Pons (tissue), 1 donor: ENCODE measurements at places on chromosomes 2 and 18.

GRCh38 chr2:45925636-45926366, 274.3 kb downstream of the PRKCE start:
- no peak for DNase-seq

GRCh38 chr2:28990445-28990844, 9.3 kb downstream of the TOGARAM2 start:
- DNase-seq = no peak

- no peak for DNase-seq
Measured at GRCh38 chr2:159735648-159736047, 23.3 kb downstream of the MARCHF7 start.

GRCh38 chr2:64599469-64599868, 54.2 kb downstream of the SERTAD2 start:
- no peak for DNase-seq

DNA sequence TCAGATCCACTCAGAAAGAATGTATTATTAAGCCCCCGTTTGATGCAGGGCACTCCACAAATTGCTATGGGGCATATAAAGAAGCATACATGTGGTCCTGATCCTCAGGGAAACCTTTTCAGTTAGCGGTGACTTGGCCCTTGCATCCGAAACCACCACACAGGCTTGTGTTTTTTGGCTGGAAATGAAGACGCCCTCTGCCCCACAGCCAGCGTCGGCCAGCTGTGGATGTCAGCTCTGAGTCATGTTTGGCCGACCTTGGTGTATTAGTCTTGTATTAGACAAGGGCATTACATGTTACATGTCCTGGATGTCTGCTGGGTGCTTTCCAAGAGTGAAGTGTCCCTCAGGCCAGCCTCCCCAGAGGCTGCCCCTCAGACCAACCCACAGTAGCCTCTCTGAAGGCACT, 107.6 kb upstream of the MAP3K20 start:
- DNase-seq = no peak

- DNase-seq = no peak
Measured at GRCh38 chr2:191167766-191168165, 17.0 kb upstream of the STAT4 start.

- DNase-seq = no peak
Measured at GRCh38 chr2:127362971-127363370, 24.8 kb downstream of the MAP3K2 start.

DNA sequence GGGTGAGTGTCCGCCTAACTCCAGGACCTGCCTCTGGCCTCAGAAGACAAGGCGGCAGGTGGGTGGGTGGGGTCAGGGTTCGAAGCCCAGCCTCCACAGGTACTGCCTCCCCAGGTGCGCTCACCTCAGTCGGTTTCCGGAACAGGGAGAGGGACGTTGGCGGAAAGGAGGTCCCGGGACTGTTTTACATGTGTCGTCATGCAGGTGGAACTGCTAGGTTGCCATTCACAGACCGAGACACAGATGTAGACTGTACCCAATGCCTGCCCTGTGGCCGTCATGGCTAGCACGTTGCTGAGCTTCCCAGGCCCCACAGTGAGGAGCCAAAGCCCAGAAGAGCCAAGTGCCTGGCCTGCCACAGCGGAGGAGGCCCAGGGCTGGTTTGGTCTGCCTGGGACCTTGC, 284.0 kb upstream of the HS6ST1 start:
- DNase-seq = no peak

GRCh38 chr2:84768840-84769239, 112.0 kb downstream of the TRABD2A start:
- no peak for DNase-seq
